ENCODE measurements at places on chromosomes 6 and 20. TPM values are rescaled to one million over a fixed set of nuclear protein-coding genes. Genes with fewer than 3 reads are reported as not detected.

DNA sequence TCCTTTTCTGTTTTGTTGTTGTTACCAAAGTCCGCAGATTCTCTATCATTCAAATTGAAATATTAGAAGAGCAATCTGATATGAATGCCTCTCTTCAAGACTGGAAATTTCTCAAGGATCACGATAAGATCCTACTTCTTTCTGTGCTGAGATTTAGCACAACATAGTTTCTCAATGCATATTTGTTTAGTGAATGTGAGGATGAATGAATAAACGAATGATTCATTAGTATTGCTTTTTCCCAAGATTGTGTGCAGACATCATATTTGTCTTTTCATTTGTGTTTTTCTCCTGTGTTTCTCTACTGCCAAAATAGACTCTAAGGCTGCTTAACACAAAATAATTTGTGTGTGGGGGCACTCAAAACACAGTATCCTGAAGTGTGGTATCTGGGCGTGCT lies 862.7 kb upstream of the MAP3K7 start:
- no peak for DNase-seq

DNA sequence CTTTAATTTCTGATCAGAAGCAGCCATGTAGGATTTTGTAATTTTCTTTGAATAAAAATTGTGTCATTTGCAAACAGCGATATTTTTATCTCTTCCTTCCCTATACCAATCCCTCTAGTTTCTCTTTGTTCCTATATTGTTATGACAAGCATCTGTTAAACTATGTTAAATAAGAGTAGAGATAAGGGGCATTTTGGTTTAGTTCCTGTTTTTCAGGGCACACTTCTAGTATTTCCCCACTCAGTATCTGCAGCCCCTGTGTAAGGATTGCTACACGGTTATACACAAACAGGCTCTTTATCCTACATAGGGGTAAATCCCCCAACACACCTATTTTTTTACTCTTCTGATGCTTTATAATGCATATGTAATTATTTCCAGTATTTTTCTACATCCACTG lies 42.1 kb downstream of the TRERF1 start:
- DNase-seq, result no peak

TCF15 gene
- total RNA-seq, result 0.81 TPM

- no peak for DNase-seq
Measured at GRCh38 chr20:38715646-38716045, 8.6 kb upstream of the SLC32A1 start.

CALHM5 gene
- total RNA-seq, result under 0.01 TPM

LY6G6D gene
- 1.6 TPM for total RNA-seq

DNA sequence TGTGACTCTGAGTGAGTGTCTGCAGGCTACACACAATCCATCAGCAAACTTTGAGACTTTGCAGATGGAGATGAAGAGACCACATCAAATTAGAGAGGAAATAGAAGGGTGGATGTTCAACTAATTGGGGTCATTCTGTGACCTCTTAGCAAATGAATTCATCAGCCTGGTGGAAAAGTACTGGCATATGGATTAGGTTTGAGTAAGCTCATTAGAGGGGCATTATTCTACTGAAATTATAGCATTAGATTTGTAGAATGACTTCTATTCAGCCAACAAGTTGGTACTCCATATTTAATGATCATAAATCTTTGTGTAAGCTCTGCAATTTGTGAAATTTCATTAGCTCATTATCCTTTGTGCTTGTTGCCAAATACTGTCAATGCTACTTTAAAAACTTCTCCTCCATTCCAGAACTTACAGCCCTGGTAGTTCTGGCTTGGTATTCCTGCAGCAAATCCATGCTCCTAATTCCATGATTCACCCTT lies 63.8 kb downstream of the ADTRP start:
- no peak for DNase-seq

DNA sequence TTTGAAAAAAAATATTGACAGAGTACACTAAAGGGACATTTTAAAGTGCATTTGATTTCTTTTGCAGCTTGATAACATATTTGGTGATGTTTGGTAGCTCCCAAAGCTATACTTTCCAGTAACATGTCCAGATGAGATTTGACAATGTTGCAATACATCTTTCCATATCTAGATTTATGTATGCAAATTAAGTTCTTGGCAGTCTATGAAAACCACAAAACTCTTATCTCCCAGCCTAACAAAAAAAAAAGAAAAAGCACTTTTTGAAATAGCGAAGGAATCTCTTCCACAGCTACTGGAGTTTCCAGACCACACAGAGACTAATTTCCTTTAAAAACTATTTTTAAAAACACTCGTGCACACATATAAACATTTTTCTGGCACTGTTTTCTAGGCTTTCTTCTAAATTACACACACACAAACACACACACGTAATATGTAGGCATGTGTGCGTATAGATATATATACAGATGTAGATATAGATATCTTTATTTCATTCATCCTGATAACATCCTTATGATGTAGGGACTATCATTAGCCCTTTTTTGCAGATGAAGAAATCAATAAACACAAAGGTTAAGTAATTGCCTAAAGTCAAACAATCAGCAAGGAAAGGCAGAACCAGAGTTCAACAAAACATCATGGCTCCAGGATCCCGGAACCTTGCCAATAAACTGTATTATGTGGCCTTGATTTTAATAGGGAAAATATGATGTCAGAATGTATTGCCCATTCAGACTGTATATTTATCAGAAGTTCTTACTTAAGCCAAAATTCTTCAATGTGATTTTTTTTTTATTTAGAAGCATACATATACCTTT lies 93.3 kb downstream of the ADGRB3 start:
- no peak for DNase-seq

IL17F gene
- total RNA-seq, result not detected

DNA sequence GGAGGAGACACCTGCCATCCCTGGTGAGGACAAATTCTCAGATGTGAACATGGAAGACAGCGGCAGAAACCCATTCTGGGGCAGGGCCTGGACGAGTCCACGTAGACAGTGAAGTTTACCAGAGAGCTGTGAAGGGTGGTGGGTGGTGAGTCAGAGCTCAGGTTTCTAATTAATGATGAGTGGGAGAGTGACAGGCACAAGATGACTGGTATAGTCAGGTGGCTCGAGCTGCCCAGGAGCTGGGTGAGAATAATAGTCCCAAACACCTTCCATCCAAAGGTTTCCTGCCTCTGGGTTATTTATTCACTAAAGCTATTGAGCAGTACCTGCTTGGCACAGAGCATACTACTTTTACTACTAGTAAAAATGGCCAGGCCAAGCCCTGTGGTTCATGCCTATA lies 6.0 kb downstream of the TLDC2 start:
- DNase-seq, result no peak

DNA sequence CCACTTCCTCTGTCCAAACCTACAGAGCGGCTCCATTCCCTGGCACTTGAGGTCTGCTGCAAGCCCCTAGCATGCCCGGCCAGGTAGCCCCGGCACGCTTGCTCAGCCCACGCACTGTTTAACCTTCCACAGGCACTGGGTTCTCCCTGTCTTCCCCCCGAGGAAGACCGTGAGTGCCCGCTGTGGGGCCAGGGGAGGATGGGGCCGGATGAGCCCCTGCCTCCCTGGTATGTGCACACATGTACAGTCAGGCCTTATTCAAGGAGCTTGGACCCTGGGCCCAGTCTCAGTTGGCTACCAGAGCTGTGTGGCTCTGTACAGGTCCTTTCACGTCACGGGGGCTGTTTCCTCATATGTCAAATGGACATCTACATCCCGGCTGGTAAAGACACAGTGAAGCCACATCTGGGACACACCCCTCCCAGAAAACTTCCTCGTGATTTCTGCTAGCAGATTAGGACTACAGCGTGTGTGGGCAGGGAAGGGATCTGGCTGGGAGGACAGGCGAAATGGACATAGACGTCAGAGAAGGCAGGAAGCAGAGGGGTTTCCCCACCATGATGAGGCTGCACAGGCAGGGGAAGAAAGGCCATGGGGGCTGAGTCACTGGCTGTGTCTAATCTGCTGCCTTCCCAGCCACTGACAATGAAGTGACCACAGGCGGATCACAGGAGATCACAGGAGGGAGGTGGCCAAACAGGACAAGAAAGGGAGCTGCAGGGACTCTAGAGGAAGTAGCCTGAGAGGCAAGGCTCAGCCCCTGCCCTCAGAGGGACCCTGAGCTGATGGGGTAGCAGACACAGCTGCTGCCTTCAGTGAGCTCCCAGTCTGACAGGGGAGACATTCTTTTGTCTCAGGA lies 62.9 kb downstream of the MRPL14 start:
- DNase-seq, result no peak

DNA sequence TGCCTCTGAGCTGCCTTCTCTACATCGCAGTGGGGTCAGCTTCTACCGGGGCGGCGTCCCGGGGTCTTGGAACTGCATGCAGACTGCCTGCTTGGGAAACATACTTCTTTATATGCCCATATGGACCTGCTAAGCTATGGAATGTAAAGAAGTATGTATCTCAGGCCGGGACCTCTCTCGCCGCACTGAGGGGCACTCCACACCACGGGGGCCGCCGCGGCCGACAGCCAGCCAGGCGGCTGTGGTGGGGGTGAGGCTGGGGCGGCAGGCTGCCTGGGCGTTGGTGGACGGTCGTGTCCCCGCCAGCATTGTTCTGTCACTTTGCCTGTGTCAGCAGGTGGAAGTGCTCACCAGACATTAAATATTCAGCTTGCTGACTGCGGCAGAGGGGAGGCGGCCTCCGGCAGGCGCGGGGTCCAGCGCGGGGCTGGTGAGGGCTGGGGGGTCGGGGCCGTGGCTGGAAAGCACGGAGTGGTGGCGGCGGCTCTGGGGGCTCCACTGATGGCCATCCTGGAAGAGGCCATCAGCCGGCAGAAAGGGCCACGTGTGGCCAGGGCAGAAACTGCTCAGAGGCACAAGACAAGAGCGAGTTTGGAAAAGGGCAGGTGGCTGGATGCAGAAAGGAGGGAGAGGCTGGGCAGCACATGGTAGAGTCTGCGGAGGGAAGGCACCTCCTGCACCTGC lies 78.6 kb upstream of the GATA5 start:
- no peak for DNase-seq

DNA sequence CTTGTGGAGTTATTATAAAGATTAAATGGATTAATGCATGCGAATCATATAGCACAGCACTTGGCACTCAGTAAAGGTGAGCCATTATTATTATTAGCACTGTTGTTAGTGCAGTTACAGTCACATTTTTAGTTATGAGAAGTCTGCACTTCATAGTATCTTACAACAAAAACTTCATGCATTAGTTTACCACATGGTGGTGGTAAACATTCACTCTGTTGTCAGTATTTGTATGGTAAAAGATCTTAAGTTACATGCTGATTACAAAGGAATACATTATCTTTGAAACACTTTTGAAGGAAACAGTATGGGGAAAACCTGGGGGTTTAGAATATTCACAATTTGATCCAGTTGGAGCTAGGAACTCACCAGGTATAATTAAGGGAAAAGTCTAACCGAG lies 20.8 kb downstream of the TMEM14A start:
- DNase-seq, result no peak

DNA sequence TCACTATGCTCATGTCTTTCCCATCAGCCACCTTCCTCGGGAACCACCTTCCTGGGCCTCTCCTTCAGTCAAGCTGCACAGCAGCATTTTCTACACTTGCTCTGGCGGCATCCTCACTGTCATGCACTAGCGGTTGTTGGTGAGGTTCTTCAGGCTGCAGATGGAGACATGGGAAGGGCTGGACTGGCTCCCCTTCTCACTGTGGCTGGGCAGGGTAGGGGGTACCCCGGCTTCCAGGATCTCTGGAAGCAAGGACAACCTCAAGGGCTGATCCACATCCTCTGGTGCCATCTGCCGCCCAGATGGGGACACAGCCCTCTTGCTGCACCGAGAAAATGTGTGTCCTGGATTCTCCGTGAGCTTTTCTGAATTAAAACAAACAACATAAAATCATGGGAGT lies 180.1 kb upstream of the RNF24 start:
- peak; percentile 16 for DNase-seq

Data from hematopoietic multipotent progenitor cell (in vitro differentiated cells).